Activated T-cell treated with anti-CD3 and anti-CD28 coated beads for 4 hours (primary cell): ENCODE measurements at places on chromosomes 7 and 10.

DNA sequence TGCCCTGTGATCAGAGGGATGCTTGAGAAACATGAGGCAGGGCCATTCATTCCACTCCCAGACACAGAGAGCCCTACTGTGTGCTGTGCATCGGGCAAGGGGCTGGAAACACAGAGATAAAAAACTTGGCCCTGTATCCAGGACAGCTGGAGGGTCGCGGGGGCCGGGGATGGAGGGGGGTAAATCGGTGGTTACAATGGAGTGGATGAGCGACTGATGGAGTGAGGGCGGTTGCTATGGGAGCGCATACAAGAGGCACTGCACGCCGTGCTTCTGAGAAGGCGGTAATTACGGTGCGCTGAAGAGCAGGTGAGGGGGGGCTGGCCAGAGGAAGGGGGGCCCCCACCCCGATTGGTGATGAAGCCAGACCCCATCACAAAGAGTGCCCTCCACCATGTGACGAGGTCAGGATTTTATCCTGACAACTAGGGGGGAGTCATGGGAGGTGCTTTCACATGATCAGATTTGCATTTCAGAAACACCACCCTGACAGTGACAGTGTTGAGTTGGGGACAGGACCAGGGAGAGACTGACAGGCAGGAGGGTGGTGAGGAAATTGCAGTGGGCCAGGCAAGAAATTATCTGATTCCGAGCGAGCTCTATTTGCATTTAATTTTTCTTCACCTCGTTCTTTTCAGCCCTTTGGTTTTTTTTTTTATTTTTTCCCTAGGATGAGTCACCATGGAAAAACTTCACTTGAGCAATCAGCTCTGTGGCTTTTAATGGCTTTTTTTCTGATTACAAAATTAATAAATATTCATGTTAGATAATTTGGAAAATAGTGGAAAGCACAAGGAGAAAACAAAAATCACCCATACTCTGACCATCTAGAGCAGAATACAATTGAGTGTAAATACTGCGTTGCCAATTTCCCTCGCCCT lies 7.8 kb downstream of the CPA5 start:
- no peak for DNase-seq

DNA sequence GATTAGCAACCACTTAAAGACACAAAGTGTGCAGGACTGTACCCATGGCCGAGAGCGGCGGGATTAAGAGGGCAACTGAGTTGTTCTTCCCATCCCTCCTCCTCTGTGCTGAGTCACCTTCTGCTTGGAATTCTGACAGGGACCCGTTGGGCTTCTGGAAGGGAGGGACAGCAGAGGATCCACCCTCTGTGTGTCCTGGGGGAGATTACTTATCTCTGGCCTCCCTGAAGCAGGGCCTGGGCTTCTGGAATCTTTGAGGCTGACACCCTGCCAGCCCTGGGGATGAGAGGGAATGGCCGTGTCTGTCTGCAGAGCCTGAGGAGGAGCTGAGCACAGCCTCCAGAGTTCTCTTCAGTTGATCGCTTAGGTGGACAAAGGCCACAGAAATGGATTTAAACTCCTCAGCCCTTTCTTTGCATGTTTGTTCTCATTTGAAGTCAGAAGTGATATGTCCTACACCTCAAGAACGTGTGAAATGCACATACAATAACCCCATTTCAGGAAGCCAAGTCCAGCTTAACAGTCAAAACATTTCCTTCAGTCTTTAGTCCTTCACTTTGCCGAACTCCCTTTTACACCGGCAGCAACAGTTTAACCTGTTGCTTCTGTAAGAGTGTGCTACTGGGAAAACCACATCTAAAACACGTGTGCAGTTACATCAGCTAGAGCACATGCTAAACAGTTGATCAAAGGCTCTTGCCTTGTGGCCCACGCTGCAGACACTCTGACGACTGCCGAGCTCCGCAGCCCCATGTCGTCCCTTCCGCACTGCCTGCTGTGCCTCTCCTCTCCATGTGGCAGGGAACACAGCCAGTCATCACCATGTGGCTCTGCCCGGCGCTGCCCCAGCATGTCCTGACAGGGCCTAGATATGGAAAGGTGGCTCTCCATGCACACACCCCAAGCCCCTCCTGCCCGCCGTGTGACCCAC lies 55.7 kb downstream of the IKZF1 start:
- DNase-seq = peak; percentile 72

DNA sequence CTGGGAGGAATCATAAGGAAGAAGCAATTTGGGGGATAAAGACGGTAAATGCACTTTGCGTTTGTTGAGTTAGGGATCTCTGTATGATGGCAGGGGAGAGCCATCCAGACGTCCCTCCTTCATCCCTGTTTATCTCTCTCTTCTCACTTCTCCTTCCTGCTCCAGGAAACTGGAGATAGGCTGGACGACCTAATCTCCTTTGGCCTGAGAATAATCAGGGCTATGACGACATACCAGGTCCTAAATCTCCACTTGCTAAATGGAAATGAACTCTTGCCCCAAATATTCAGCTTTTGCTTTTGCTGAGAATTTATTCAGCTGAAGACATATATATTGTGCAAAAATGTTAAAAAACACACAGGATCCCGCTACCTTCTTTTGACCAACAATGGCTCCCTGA lies 182.9 kb upstream of the INHBA start:
- no peak for DNase-seq

GRCh38 chr10:22219308-22219707 lies 1.5 kb upstream of the EBLN1 start:
- no peak for DNase-seq

GRCh38 chr7:139004321-139005090 lies 23.3 kb upstream of the KIAA1549 start:
- DNase-seq = no peak

DNA sequence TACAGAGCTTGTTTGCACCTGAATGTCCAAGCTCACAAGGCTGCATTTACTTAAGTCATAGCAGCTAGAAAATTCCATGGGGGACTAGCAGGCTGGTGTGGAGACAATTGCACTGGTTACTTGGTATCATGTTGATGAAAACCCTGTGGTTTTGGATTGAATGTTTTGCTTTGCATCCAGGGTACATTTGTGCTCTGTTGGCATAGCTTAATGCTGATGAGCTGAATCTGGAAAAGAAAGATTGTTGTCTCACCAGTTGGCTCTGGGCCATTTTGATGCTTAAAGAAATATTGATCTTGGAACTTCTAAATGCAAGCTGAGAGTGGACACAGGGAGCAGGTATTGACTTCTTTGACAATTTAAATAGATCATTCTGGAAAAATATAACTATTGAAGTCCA lies 122.5 kb upstream of the MBL2 start:
- no peak for DNase-seq

DNA sequence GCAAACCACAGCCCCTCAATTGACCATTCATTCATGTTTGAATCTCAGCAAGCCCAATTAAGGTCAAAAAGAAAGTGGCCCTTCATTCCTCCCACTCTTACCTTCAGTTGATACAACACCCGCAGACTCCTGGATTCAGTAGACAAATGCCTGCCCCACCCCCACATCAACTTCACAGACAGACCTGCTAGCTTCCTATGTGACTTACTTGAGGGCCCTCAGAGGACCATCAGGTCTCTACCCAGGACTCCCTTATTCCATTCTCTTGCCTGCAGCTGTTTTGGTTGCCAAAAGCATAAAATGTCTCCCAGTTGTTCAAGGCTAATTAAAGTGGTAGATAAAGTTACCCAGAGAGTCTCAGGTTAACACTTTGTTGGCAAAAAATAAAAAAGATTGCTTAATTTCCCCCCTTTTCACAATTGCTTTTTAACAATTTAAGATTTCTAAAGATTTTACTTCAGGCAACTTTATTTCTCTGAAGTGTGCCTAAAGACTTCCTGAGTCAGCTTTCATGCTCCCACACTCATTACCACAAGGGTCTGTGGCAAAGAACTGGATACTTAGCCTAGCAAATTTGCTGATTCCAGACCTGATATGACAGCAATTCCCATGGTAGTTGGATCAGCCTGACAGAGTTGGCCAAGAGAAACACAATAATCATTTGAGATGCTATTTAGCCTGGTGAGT lies 3.3 kb upstream of the MTERF1 start:
- DNase-seq = no peak

DNA sequence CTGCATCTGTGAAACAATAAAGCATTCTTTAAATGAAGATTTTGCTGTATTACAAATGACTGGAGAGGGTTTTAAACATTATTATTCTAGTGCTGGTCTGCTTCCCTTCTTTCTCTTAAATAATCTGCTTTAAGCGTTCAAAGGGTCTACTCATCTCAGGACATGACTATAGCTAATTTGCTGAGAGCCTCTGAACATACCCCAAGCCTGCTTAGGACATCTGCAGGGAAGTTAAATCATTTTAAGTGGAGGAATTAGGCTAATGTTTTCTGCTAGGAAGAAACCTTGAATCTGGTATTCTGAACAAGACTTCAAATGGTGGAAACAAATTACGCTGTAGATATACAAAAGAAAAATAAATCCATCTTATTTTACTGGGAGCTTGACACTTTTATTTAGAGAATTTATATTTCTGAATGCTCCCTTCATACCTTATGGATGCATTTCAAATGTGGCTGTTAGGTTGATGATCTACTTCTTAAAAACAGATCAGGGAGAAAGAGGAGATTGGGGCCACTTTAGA lies 124.4 kb upstream of the ITGB1 start:
- no peak for DNase-seq

DNA sequence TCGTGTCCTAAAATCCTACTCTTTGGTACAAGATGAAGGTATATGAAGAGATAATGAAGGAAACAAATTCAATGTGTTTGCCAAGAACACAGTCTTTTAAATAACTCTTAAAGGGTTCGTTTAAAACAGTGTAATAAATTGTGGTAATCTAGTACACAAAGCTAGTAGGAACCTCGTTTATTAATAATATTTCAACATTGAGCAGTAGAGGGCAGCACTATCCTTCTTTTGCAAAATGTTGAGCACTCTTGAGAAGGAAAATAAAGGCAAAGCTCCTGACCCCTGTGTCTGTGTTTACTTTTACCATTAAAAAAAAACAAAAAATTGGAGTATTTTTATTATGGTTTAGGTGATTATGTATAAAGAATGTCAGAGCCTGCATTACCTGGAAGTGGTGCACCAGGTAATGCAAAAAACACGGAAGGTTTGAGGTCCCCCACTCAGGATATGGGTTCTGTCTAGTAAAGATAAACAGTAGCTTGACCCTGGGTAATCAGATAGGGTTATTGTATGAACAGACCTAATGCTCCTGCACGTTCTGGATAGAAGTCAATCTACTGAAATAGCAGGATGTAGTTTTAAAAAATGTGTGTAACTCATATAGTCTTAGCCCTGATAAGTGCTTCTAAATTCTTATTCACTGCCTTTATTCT lies 5.7 kb upstream of the GOT1 start:
- DNase-seq = no peak

- no peak for DNase-seq
Observed at GRCh38 chr10:19750972-19751371, 65.3 kb upstream of the PLXDC2 start.
